ENCODE measurements at places on chromosomes 4 and X.

DNA sequence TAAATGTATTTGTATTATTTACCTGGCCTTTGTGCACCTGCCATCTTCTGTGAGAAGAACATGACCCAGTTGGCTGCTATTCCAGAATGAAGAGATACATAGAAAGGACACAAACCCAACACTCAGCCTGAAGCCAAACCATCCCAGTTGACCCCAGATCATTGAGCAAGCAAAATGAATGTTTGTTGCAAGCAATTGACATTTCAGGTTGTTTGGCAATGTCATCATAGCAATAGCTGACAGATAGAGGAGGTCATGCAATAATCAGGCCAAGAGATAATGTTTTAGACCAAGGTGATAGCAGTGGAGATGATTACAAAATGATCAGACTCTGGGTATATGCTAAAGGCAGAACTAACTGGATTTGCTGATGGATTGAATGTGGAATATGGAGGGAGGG is 71.2 kb upstream of the TMEM164 start:
- no peak for DNase-seq

GRCh38 chr4:179415037-179415846 is 1973.0 kb upstream of the AGA start:
- DNase-seq = no peak

GRCh38 chrX:71910643-71910985 is at the start of gene NHSL2:
TSS of gene NHSL2 (plus strand) at chrX:71910845.
- no peak for DNase-seq

- no peak for DNase-seq
These were observed 35.3 kb upstream of the VSIG4 start for GRCh38 chrX:66074920-66075879.

DNA sequence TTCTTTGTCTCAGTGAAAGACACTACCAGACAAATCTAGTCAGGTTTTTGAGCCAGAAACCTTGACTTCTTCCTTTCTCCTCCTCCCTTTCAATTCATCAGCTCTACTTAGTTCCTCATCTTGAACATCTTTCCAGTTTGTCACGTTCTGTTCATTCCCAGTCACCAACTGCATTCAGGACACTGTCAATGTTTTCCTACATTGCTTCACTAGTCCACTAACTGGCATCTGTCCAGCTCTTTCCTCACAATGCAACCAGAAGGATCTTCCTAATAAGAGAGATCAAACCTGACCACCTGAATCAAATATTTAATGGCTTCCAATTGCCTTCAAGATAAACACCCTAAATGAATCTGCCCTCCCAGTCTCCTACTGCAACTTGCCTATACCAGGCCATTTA is 52.5 kb downstream of the SYNPO2 start:
- no peak for DNase-seq

- no peak for DNase-seq
These were observed 7.8 kb upstream of the MAP7D3 start for GRCh38 chrX:136258951-136259350.

DNA sequence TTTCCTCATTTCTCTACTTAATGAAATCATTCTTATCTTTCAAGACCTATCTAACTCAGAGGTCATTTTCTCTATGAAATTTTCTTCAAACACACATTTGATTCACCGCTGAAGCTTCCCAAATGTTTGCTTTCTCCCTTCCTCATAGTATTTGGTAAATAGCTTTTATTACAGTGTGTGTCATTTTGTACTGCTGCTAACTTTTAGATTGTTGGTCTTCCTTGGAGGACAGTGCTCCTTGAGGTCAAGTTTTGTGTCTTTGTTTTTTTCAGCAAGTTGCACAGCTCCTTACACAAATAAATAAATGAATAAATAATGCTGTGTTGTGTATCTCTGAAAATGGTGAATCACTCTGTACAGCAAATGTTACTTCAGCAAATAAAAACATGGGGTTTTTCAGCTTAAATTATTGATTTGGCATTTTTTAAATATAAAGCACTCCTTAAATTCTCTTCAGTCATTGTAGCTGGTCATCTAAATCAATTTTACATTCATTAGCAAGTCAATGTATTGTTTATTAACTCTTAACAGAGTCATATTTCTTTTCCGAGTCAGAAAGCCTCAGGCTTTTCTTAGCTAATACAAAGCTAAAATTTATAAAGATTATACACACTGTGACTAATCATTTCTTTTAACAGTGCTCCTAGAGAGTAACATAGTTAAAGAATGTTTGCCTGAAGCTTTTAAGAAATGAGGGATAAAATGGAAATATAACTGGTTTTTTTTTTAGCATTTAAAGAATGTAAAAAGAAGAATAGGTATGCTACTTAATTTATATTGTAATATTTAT is 30.1 kb upstream of the MAD2L1 start:
- no peak for DNase-seq

DNA sequence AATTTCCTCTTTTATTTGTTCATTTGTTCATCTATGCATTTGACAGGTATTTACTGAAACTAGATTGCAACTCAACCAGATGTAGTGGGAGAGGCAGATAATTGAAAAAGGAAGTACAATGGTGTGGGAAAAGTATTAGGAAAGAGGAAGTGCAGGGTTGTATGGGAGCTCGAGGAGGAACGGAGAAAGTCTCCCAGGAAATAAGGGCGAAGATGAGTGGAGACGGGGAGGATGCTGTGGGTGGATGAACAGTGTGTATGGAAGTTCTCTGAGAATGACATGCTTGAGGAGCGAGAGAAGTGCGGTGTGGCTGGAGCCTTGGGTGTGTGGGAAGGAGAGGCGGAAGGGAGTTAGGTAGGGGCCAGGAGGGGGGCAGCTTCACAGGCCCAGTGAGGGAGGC is 87.5 kb upstream of the DHX15 start:
- DNase-seq = no peak

GRCh38 chr4:159413306-159413943 is 310.5 kb downstream of the RAPGEF2 start:
- DNase-seq = no peak

GRCh38 chrX:45592101-45592500 is 391.4 kb upstream of the DIPK2B start:
- no peak for DNase-seq

GRCh38 chr4:147492306-147492705 is 11.4 kb downstream of the EDNRA start:
- DNase-seq = no peak

GRCh38 chr4:86221002-86221401 is 138.9 kb downstream of the MAPK10 start:
- DNase-seq = no peak

DNA sequence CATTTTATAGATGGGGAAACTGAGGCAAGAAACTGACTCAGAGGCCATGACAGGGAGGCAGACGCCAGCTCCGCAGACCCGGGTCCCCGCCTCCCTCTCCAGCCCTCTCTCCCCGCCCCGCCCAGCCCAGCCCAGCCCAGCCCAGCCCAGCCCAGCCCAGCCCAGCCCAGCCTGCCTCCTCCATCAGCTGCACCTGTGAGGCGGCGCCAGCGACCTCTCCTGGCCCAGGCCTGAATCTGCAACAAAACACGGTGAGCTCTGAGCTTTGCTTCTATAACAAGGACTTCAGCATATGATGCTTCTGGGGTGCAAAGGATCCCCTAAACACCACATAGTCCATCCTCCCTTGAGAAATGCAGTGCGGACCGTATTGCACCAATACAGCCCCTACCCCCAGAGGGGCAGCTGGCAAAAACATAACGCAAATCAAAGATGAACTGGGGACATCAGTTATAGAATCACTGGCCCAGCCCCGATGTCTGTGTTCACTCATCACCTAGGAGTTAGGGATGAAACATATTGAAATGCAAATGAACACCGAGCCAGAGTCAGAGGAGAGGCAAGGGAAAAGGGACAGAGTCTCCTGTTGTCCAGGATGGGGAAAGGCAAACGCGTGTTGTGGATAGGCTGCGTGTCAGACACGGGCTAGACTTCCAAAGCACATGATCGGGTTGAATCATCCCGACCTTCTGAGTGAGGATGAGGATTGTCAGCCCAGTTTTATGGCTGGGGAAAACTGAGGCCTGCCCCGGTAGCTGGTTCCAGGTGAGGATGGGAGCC is 216.1 kb upstream of the PSAPL1 start:
- DNase-seq = no peak

DNA sequence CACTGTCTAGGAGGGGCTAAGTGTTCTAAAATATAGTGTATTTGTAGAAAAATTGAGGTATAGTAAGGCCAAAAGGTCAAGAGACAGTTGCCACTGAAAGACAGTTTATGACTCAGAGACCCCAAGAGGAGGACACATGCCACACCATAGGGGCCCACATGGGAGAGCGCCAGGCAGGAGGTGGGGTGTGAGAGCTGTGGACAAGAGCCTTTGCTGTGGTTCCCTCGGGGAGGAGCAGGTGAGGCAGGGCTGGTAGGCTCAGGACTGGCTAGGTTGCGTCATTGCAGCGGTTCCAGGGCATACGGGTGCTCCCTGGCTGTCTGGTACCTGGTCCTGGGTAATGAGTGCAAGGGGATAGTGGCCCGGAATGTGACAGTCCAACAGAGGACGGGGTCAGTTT is 37.6 kb downstream of the CCNQ start:
- DNase-seq = no peak

GRCh38 chr4:102623622-102624021 is 122.5 kb downstream of the NFKB1 start:
- DNase-seq = no peak

GRCh38 chrX:30948626-30949025 is 59.6 kb upstream of the TAB3 start:
- no peak for DNase-seq

All from omental fat pad (tissue), 4 donors.